ENCODE measurements at places on chromosomes 4 and X.

GRCh38 chrX:119218198-119218597 is 17.9 kb upstream of the PGRMC1 start:
- no peak for DNase-seq

GRCh38 chr4:8329859-8330761 is 60.6 kb downstream of the HTRA3 start:
- no peak for DNase-seq

- DNase-seq = no peak
These were observed 897.7 kb upstream of the EPHA5 start for GRCh38 chr4:66568001-66568400.

DNA sequence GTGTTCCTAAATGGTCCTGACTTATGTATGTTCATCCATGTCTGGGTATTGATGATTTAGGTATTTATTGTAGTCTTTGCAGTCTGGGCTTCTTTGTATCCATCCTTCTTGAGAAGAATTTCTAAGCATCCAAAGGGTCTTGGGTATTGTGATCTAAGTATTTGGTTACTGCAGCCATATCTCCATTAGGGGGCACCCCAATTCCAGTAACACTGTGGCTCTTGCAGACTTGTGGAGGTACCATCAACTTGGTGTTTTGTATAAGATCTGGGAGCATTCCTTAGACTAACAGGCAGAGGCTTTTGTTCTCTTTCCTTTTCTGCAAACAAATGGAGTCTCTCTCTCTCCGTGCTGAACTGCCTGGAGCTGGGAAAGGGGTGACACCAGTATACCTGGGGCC is 113.7 kb upstream of the NEXMIF start:
- no peak for DNase-seq

- DNase-seq = no peak
These were observed 915 bp downstream of the CPZ start for GRCh38 chr4:8593264-8594096.

GRCh38 chr4:169724260-169724659 is 33.5 kb downstream of the HPF1 start:
- no peak for DNase-seq

GRCh38 chr4:110628663-110629213 is 5.9 kb upstream of the PITX2 start:
- DNase-seq = no peak

- no peak for DNase-seq
These were observed 43.6 kb downstream of the TLR10 start for GRCh38 chr4:38738940-38739803.

- DNase-seq = no peak
These were observed 1.1 kb downstream of the ABLIM2 start for GRCh38 chr4:8157496-8157895.

DNA sequence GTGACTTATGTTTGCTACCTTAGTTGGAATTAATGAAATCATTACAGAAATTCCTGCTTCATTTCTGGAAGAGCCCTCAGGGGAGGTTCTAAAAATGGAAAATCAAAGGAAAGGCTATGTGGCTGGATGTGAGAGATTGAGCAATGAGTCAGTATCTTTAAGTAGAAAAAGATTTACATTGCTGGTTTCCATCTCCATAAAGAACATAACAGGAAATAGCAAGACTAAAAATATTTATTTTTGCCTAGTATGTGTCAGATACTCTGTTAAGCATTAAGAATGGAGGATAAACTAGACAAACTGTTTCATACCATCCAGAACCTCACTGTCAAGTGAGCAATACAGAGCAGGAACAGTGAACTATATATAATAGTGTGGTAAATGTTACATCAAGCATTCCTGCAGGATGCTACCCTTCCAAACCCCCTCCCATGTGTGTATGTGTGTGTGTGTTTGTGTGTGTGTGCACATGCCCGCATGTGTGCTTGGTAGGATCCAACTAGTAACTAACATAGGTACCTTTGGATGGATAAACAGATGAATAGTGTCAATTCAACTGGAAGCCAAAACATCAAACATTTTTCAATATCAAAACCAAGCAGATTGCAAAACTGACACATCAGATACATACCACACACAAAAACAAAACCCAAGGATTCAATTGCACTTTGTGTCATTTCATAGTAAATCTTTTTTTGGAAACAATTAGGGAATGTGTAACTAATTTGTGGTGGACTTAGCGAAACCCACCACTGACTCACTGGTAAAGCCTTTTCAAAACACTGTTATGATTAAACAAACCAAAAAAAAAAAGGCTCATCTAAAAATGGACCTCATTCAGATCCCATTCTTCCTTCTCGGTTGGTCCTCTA is 223.4 kb downstream of the SHROOM3 start:
- no peak for DNase-seq

GRCh38 chrX:148204195-148204594 is 223.1 kb downstream of the FMR1NB start:
- DNase-seq = no peak

DNA sequence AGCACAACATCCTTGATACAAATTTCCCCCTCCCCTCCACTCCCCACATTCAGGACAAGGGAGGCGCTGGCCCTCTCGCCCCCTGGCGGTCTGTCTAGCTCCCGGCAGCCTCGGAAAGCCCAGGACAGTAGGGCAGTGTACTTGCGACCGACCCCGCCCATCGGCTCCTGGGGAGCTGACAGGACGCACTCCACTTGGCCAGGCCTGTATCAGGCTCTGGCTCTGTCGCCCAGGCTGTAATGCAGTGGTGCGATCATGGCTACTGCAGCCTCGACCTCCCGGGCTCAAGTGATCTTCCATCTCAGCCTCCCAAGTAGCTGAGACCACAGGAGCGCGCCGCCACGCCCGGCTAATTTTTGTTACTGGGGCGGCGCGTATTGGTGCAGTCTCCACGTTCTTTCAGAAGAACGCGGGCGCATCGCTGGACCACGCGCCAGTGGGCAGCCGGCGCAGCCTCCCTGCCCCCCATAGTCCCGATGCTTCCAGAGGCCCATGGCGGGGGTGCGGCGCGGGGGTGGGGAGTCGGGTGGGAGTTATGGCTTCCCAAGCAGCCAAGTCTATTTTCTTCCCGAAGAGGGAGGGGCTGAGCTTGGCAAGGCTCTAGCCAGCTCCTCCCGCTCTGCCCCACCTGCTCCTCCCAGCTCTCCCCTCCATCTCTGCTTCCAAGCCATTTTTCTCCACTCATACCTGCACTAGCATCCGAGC is 7.8 kb upstream of the AKAP14 start:
- DNase-seq = peak; percentile 32
